ENCODE measurements at places on chromosomes 11 and 22.
A peak's percentile ranks its signal among the peaks of the same experiment; 100 is the strongest.

DNA sequence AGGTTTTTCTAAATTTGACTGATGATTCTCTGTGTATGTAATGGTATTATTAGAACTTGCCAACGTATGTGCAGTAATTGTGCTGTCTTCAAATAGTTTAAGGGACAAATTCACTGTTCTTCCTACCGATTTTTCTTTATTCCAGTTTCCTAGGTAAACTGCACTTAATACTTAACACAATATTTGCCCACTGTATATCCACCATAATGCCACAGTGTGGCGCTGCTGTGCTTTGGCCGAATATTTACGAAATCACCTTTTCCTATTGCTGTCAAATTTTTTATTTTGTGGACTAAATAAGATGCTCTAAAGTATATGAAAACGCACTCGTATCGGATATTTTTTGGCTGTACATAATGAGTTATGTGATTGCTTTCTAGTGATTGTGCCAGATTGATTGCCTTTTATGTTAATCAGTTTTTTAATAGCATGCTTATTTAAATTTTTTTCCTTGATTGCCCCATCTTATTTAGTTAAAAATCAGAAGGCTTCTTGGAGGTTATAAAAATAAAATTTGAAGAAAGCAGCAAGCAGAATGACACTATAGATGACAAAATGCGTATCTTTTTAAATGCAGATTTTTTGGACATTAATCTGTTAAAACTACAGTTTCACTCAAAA, 10.5 kb downstream of the AASDHPPT start:
- no peak for DNase-seq

- DNase-seq, result no peak
Observed at GRCh38 chr11:104699981-104700380, 198.3 kb downstream of the CASP12 start.

- DNase-seq, result no peak
Observed at GRCh38 chr11:57662893-57663292, 5.0 kb upstream of the ZDHHC5 start.

DNA sequence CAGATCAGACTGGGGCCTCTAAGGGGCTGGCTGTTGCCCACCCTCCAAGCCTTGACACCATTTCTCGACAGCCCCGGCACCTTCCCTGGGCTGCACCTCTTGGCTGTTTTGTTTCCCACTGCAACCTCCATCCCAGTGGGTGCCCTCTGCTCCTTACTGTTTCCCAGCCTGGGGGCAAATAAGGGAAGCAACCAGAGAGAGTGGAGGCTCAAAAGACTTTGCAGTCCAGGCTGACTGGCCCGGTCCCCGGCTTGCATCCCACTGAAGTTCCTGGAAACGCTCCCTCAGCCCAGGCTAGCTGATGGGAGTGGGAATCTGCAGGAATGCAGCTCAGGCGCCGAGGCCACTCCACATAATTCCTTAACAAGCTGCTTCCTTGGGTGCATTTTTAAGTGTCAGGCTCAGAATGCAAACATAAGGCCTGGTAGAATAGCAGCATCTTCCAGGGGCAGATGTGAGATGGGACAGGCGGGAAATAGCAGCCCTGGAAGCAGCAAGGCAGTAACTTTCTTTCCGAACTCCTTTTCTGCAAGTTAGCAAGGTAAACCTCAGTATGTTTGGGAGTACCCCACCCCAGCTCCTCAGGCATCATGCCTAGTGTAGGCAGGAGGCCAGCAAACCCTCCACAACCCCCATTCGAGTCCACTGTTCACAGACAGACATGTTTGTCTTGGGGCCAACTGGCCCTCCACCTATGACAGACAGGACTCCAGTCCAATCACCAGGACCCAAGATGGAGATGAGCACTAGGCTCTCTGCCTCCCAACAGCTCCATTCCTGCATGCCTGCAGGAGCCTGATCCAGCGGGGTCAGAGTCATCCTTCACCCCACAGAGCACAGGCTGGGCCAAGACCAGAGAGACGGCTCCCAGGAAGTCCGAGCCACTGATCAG, 39.3 kb downstream of the RPL27A start:
- no peak for DNase-seq

- DNase-seq, result no peak
Observed at GRCh38 chr11:78647986-78648875, 73.6 kb upstream of the NARS2 start.

- DNase-seq, result no peak
Observed at GRCh38 chr22:40218152-40218551, 40.4 kb downstream of the TNRC6B start.

DNA sequence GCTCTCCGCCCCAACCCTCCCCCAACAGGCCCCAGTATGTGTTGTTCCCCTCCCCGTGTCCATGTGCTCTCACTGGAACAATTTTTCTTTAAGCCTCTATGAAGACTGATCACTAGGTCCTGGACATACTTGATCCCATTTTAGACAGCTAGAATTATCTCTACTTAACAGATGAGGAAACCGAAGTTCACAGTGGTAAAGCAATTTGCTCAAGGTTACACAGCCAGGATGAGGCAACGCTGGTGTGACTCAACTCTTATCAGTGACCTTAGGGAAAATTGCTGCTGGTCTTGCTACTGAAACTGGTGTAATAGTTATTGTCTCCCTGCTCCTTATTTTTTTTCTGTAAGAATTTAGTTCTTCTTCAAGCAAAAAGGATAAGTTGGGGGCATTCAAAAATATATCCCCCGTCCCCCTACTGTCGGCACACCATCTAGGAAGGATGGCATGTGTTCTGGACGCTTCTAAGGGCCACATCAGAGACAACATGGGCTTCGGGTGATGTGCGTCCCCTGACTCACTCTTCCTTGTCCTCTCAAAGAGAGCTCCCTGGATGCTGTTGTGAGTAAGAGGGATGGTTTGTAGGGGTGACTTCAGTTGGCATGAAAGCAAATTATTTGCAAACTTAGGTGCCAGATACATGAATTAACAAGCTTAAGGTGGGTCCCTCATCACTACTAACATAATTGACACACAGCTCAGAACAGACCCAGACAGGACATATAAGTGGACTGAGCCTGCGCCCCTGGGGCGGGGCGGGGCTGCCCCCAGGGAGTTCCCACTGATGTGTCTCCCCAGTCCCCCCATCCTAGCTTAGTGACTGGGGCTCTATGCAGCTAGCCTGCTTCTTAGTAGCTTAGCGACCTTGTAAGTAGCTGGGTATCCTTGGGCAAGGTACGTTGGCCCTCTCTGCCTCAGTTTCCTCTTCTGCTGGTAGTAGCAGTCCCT, 23.6 kb upstream of the ALX4 start:
- DNase-seq, result no peak

- no peak for DNase-seq
Observed at GRCh38 chr11:108224366-108224765, 1.5 kb downstream of the ATM start.

GRCh38 chr11:126136507-126136906, 73.8 kb upstream of the CDON start:
- DNase-seq, result peak; percentile 88

GRCh38 chr11:33259869-33260268, 2.7 kb downstream of the HIPK3 start:
- DNase-seq, result no peak

DNA sequence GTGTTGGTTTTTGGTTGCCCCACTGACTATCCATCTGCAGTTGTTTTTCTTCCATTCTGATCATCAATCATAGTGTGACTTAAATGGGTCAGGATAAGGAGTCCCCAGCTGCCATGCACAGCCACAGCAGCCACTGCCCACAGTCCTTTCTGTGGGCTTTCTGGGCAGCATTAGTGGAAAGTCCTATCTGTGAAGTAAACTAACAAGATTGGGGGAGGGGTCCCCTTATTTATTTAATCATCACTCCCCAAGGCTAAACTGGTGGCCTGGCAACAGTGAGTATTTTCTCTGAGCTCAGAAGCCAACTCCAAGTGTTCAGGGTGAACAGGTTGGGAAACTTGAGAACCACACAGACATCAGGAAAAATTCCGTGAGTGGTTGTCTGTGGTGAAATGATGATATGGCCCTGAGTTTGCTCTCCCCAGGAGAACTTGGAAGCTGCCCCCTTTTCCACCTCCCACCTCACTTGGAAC, 145.0 kb downstream of the CCDC34 start:
- peak; percentile 85 for DNase-seq

DNA sequence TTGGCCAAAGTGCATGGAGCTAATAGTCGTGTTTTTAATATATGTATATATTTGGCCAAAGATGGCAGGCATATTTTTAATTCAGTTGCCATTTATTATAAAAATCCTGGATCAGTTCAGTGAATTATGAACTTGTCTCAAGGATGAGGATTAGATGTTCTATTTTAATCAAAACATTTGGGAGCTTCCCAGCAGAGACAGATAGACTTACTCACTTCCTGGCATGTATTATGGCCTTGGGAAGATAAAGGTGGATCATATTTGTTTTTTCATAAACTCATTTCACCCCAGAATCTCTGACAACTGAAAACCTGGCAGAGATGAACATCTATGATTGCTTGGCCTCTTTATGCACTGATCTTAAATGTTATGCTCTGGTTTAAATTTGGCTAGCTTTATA, 148.8 kb downstream of the NCAM1 start:
- no peak for DNase-seq

DNA sequence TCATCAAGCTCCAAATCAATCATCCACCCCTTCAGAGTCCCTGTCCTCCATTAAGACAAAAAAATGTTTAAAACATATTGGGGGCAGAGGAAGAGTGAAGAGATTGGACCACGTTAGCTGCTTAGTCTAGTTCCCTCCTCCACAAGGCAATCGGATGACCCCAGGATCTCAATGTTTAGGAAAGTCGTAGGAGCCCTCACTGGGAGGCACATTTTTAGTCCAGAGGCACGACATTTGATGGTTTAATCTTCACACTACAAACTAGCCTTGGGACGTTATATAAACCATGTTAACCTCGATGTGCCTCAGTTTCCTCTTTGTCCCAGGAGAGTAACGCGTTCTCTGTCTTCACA, 588 bp upstream of the FAT3 start:
- no peak for DNase-seq

DNA sequence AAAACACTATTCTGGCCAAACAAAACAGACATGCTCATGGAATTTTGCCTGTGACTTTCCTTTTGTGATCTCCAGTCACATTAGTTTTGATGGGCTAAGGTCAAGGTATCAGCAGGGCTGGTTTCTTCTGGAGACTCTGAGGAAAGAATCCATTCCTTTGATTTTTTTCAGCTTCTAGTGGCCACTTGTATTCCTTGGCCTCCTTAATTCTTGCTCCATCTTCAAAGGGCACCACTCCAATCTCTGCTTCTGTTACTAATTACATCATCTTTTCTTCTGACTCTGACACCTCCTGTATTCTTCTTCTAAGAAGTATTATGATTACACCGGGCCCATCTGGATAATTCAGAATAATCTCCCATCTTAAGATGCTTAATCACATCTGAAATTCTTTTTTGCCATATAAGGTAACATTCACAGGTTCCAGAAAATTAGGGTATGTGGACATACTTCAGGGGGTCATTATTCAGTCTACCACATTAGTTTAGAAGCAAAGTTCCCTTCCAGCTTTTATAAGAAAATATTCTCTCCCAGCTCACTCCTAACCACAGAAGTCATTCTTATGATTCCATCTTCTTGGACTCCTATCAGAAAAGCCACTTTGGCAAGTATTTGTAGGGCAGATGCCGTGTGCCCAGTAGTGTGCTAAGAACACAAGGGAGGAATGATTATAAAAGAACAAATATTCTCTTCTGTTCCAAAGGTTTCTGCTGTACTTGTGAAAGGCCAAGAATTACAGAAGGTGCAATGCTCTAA, 56.4 kb upstream of the FSHB start:
- no peak for DNase-seq

DNA sequence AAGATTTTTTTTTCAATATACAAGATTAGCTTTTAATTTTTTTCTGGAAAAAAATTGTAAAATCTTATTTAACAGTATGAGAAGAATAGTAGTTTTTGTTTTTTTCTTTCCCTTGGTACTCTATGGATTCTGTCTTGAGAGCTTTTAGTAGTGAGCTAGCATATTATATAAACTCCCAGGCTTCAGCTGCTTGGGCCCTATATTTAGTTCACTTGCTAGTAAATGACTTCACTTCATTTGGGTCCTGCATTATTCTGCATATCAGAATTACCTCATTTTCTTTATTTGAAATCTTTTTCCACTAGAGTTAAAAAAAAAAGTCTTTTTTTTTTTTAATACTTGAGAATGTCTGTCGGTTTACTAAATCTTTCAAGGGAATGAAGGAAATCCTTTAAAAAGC, 33.1 kb downstream of the HIPK3 start:
- no peak for DNase-seq

DNA sequence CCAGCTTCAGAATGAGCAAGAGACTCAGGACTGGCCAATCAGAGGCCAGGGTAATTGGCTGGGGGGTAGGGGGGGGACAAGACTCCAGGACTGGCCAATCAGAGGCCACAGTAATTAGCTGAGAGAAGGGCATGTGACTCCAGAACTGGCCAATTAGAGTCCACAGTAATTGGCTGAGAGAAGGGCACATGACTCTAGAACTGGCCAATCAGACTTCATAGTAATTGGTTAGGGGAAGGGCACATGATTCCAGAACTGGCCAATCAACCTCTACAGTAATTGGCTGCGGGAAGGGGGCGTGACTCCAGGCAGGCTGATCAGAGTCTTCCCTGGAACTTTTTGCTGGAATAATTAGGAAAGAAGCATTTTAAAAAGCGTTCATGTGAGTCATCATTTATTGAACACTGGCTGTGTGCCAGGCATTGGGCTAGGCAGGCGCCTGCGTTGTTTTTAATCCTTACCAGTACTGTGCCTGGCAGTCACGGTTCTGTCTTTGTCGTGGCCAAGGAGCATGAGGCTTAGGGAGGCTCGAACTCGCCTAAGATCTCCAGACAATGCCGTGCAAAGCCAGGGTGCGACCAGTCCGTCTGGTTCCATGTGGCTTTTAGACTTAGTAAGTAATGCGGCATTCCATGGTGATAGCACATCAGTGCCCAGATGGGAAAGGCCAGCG, 508.1 kb downstream of the TBC1D22A start:
- no peak for DNase-seq

- no peak for DNase-seq
Observed at GRCh38 chr11:71986131-71986530, 12.6 kb upstream of the IL18BP start.

GRCh38 chr22:49956418-49956770, 4.2 kb upstream of the PIM3 start:
- DNase-seq, result no peak

GRCh38 chr22:40966726-40967085, 15.5 kb downstream of the RBX1 start:
- no peak for DNase-seq

- no peak for DNase-seq
Observed at GRCh38 chr11:92236856-92237255, 12.2 kb downstream of the FAT3 start.

GRCh38 chr11:126466236-126467045, 111.0 kb downstream of the ST3GAL4 start:
- no peak for DNase-seq

DNA sequence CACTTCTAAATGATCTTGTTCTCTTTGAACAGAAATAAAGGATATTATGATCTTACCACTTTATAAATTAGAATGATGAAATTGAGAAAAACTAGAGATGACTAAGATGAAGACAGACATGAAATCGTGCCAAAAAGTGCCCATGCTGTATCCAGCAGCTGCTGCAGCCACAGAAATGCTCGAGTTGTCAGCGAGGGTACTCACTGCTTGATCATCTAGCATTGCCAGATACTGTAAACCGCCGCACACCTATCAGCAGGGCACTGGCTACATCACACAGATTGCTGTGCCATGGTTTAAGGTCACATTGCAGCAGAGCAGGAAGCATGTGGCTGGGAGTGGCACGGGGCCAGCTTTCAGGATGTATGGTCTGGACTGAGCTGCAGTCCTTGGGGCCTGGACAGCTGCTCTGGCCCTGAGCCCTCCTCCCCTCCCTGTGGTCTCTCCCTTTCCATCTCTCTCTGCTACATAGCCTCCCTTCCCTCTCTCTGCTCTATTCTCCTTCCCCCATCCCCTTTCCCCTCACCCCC, 51.0 kb upstream of the SEPTIN5 start:
- DNase-seq, result peak; percentile 41

- no peak for DNase-seq
Observed at GRCh38 chr11:103903621-103904323, 132.7 kb upstream of the DDI1 start.
